ENCODE measurements at places on chromosomes 12 and 14.

GRCh38 chr14:85263916-85264675, 265.8 kb upstream of the FLRT2 start:
- DNase-seq, result no peak

DNA sequence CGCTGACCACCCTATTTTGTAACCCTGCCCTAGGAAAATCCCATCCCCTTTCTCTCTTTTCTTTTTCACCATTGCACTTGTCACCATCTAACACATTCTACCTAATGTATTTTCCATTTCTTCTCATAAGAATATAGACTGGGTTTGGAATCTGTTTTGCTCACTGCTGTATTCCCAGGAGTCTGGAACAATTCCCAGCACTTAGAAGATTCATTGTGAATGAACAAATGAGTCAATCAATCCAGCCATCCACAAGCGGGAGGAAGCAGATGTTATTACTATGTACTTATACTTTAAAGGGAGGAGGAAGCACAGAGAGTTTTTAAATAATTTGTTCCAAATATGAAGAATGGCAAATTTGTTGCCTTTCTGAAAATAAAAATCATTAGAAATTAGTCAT, 142.1 kb downstream of the KIF21A start:
- no peak for DNase-seq

- no peak for DNase-seq
Measured at GRCh38 chr14:61466905-61467280, 145.5 kb downstream of the PRKCH start.

DNA sequence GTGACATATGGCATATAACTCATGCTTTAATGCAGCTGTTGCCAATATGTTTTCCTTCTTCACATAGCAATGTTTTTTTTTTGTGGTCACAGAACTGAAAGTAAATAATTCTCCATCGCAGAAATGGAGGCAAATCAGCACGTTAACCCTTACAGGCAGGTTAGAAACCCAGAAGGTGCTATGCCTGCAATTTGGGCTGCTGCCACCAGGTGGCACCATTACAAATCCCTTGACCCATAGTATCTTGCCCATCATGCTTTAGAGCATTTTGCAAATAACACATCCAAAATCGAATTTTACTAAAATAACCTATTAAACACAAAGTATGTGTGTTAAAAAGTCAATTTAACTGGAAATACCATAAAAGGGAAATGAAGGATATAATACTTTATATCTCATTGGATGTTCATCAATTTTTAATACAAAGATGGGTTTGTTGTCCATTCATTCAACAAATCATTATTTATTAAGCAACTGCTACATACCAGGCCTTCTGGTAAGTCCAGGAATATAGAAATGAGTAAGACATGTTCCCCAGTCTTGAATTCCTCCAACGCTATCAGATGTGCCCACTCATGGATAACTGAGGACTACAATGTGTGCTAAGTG, 340.1 kb downstream of the GLT1D1 start:
- DNase-seq, result no peak

GRCh38 chr14:28901631-28902030, 135.0 kb downstream of the FOXG1 start:
- no peak for DNase-seq

DNA sequence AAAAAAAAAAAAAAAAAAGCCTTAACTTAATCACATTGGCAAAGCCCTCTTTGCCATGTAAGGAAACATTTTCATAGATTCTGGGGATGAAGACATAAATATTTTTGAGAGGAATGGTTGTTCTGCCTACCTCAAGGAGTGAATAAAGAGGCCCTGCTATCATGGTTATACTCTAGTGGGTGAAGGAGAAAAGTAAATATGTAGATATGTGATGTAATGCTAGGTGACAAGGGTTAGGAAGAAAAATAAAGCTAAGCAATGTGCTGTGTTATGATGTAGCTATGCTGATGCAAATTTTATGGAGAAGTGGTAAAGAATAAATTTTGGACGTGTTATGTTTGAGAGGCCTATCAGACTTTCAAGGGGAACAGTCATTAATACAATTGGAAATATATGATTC, 80.1 kb upstream of the DUSP6 start:
- DNase-seq, result no peak
